ENCODE measurements at places on chromosomes 5 and 9.

GRCh38 chr9:6199596-6199995, 16.0 kb upstream of the IL33 start:
- DNase-seq: no peak

DNA sequence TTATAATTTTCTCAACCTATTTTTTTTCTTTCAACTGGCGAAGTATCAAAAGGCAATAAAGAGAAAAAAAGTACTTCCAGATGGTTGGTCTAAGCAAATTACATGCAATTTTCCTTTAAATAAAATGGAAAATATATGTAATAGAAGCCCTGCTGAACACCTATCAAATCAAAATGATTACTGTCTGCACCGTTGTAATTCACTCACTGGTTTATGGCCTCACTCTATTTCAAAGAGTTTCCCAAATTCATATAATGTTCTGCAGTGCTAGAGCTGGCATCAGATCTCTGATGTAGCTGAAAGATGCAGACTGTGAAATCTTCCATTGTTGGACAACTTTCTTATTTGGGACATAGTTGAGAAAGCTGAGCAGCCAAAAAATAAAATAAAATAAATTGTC, 130.3 kb downstream of the SEMA5A start:
- no peak for DNase-seq

DNA sequence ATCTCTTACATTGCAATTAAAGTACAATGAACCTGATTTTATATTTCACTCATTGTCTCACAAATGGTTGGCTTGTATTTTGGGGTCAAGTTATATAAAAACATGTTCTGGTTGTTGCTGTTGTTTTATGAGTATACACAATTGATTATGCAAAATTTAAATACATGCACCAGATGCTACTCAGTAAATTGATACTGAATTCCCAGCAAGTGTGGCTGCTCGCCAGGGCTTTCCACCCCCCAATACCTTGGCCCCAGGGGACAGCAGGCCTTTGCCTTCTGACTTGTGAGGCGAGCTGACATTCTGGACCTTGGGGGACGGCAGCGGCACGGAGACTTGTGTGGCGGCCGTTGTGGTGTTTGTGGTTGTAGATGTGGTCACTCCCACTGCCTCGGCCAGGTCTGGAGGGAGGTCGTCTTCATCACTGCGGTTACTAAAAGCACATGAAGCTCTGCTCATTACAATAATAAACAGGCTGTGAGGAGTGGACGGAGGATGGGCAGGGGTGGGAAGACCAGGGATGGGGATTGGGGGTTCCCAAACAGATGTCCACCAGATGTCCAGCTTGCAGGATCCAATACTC, 27.0 kb upstream of the FRRS1L start:
- no peak for DNase-seq

DNA sequence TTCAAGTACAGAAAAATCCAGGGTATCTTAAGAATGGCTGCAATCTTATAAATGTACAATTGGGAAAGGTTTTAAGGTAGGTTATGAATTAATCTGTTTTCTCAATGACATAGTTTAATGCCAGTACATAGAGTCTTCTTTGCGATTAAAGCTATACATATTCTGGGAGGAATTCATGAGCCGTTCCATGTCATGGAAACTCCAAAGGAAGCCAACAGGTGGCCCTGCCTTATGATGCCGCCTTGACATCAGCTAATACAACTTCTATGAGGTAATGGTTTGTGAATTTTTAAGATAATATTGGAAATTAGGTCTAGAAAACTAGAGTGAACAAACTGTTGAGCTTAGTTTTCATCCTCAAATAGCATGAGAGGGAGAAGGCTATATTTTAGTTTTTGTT, 713.4 kb downstream of the EFNA5 start:
- DNase-seq: no peak

- no peak for DNase-seq
Observed at GRCh38 chr9:123471843-123472570, 116.0 kb downstream of the CRB2 start.

GRCh38 chr5:133519191-133519590, 93.2 kb downstream of the FSTL4 start:
- DNase-seq: no peak

GRCh38 chr5:168651648-168652047, 72.5 kb upstream of the PANK3 start:
- no peak for DNase-seq

DNA sequence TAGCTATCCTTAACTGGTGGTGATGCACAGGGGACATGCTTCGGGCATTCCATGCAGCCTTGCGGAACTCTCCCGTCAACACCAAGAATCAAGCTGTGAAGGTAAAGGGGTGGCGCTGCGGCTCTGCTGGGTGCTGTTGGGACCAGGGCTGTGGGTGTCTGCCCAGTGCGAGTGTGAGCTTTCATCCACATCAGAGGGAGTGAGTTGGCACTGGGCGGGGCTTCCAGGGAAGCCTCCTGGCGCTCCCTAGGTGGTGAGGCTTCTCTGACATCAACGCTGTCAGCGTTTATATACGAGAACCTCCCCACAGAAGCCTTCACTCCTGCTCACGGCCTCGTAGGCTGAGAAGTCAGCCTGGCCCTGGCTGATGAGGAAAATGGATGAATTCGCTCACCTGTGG, 11.7 kb downstream of the ARPC5L start:
- DNase-seq: no peak

DNA sequence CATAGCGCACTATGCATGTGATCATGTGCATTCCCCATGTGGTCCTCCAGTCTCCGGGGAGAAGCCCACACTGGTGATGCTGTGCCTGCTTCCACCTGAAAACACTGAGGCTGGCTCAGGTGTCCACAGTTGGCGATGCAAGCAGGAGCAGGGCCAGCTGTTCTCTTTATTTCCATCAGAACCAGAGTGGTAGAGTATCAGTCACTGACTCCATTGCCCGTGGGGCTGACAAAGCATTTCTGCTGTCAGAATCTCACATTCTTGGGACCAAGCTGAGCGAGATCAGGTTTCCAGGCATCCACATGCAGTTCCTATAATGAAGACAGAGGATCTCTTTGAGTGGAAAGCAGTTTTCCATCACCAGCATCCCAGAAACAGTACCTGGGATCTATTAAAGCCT, 52.5 kb downstream of the GADD45G start:
- no peak for DNase-seq

DNA sequence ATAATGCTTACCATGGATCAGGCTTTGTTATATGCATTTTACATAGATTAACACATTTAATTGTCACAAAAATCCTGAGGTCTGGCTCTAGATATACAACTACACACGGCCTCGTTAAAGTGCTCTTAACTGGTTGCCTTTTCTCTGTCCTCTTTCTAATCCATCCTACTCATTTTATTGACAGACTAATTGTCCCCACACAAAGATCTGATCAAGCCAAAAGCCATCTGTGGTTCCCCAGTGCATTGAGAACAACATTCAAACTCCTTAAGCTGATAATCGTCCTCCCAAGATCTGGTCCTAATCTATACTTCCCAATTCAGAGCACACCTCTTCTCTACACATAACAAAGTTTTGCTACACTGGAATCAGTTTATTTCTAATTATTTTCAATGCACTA, 23.9 kb upstream of the PPP2R2B start:
- DNase-seq: no peak
